ENCODE measurements at places on chromosomes 4 and X.

- DNase-seq, result no peak
These were observed 48.6 kb downstream of the GAK start for GRCh38 chr4:883377-884095.

GRCh38 chr4:152102436-152103000 is 341.7 kb upstream of the GATB start:
- no peak for DNase-seq

DNA sequence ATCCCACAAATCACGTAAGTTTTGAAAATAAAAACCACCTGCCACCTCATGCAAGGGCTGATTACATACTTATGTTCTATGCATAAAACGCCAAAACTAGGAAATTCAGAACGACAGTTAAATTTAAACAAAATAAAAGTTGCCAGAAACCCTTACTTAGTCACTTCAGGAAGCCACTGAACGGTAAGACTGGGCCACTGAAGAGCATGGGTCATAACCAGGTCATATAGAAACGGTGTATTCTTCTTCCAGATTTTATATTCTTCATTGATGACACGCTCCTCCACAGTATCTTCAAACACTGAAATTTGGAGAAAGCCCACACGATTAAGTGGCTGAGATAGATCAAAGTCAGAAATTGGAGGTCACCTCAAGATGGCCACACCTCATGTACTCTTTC is 1.2 kb downstream of the RBBP7 start:
- no peak for DNase-seq

- DNase-seq, result no peak
These were observed 1.5 kb downstream of the ELF4 start for GRCh38 chrX:130108647-130109428.

DNA sequence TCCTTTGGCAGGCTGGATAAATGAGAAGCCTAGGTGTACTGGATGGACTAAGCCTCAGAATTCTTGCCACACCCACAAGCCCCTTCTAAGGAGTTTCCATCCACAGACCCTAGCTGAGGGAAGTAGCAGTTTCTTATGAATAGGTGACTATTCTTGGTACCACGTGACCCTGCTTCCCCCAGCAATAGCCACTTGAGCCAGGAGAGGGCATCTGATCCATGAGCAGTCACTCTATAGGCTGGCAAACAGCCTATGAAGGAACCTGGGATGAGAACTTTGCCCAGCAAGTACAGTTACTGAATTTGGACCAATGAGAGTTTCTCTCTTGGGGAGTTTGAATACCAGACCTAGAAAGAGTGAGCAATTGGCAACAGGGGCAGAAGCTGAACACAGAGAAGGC is 84.0 kb downstream of the RTL9 start:
- DNase-seq, result no peak

DNA sequence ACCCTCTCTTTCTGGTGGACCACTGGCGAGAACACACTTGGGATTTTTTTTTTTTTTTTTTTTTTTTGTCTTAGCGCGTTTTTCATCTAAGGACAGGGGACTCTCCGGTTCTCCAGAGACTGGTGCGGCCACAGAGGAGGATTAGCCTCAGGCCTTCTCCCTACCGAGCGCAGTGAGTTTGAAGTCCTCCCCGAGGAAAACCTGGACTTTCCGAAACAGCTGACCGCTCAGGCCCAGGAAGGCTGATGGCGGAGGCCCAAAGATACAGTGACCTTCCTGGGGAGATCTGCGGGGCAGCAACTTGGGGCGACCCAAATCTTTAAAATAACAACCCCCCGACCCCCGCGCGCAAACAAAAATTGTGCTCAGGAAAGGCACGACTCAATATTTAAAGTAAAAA is 9.2 kb downstream of the NKX3-2 start:
- no peak for DNase-seq

DNA sequence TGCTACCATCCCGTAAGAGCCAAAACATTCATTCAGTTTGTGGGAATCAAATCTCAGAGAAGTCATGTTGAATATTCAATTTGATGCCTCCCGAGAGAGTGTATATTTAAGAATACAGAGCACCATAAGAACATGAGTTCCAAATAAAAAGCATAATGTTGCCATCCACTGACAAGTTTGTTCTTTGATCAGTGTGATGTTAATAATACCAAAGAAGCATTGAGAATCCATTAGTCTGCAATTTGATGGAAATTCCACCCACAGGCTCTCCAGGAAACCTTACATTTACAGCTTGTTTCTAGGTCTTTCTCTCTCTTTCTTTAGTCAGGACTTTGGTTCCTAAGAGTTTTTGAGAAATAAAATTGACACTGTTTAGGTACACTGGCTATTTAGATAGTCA is 200.6 kb upstream of the SFRP2 start:
- no peak for DNase-seq

GRCh38 chrX:48999030-48999429 is 3.0 kb downstream of the GRIPAP1 start:
- DNase-seq, result no peak

DNA sequence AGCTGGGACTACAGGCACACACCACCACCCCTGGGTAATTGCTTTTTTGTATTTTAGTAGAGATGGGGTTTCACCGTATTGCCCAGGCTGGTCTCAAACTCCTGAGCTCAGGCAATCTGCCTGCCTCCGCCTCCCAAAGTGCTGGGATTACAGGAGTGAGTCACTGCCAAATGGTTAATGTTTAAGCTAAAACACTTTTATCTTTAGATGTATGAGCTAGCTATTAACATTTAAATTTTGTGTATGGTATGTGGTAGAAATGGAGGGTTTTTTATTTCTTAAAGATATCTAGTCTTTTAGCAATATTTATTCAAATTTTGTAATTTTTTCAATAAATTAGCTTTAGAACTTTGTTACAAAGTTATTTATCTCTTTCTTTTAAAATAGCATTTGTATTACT is 1659.8 kb upstream of the ADGRL3 start:
- DNase-seq, result no peak

DNA sequence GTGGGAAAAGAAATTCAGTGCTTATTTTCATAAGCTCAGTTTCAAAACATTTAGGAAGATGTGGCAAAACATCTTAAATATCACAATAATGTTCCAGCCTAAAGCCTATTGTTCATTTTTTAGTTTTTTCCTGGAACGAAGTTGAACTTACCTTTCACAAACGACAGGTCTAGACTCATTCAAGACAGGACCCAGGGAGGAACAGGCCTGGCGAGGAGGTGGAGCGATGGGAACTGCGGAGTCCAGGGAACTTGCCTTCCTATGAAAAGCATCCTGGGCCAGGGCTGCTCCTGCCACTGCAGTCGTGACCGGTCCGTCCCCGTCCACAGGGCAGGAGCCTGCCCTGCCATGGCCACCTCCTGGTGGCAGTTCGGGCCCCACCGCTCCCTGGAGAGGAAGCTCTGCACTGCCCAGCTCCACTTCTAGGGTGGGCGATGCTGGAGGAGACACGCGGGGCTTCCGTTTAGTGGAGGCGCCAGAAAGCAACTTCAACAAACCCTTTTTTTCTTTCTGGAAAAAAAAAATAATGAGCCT is 96.7 kb upstream of the CBR4 start:
- no peak for DNase-seq

GRCh38 chr4:36477861-36478260 is 196.4 kb downstream of the DTHD1 start:
- DNase-seq, result no peak

GRCh38 chr4:151573474-151573873 is 164.5 kb downstream of the FHIP1A start:
- DNase-seq, result no peak

DNA sequence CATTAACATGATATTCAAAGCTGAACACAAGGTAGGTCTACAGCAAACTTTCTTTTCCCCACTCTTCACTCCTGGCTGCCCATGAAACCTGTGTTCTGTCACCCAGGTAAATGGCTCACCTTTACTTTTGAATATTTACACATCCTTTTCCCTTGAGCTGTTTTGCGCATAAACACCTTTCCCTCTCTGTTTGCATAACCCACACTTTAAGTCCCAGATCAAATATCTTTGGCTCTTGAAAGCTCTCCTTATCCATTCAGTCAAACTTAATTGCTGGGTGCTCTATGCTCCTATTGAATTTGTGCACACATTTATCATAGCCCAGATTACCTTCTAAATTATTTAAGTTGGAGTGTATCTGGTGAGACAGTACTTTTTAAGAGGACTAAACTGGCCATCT is 51.7 kb upstream of the ATP8A1 start:
- no peak for DNase-seq

DNA sequence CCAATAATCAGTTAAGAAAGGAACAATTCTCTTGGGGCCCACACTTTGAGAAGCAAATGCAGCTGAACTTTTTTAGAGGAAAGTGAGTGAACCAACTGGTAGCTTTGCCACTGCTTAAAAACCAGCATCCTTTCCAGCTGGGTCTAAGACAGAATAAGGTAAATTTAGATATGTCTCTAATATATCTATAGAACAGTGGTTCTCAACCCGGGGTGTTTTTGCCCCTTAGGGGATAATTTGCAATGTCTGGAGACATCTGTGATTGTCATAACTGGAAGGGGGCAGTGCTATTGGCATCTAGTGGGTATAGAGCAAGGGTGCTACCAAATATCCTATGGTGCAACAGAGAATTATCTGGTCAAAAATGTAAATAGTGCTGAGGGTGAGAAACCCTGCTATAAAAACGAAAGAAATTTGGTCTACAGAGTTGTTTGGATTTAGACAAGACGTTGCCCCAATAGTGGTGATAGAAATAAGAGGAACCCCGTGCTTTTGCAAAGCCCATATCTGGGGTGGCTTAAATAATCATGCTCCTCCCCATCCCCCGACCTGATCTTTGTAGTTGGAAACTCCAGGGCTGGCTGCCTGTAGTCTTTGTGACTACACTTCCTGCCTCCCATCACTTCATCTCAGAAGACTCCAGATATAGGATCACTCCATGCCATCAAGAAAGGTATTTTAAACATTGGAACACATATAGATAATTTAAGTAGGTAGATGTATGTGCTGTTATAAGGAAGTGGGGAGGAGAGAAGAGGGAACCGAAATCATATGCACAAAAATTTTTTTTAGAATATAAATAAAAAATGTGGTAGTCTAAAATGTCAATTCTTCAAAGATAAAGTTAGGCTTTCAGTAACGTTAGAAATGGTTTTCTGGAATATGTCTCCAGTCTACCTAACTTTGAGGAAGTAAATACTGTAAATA is at the start of gene TLR7:
TSS of gene TLR7 (plus strand) at position 622 of the 927 bp plus-strand sequence. CDS start 507 bp downstream, outside the sequence.
- no peak for DNase-seq
